ENCODE measurements at places on chromosomes 16 and 17. TPM values are rescaled to one million over a fixed set of nuclear protein-coding genes. Genes with fewer than 3 reads are reported as not detected.

GRCh38 chr17:18064053-18064452 lies 23.7 kb upstream of the DRG2 start:
- no peak for DNase-seq

GRCh38 chr16:57386381-57386951 lies 14.2 kb downstream of the CX3CL1 start:
- no peak for DNase-seq

- no peak for DNase-seq
Observed at GRCh38 chr17:3809135-3809534, 8.1 kb upstream of the ITGAE start.

GRCh38 chr16:533391-534123 lies 6.0 kb downstream of the CAPN15 start:
- no peak for DNase-seq

DNA sequence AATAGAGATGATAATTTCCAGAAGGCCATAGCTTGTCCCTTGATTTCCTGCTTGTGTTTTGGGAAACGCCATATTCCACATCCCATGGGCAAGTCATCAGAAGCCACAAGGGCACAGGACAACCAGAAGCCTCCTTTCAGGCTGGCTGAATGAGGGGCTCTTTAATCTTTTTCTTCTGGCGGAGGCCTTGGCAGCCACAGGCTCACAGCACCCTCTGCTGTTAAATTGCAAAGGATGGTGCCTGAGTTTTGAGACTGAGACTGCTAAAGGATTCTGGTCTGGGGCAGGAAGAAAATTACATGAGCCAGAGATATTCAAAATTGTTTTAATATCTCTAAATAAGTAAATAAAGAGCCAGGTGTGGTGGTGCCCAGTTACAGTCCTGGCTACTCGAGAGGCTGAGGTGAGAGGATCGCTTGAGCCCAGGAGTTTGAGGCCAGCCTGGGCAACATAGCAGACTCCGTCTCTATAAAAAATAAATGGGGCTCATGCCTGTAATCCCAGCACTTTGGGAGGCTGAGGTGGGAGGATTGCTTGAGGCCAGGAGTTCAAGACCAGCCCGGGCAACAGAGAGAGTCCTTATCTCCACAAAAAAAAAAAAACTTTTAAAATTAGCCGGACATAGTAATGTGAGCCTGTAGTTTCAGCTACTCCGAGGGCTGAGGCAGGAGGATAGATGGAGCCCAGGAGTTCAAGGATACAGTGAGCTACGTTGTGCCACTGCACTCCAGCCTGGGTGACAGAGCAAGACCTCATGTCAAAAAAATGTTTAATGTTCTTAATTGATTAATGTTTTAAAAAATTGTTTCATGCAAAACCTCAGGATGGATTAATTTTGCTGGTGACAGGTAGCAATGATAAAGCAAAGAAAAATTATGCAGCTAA lies 26.3 kb downstream of the AARSD1 start:
- no peak for DNase-seq

DNA sequence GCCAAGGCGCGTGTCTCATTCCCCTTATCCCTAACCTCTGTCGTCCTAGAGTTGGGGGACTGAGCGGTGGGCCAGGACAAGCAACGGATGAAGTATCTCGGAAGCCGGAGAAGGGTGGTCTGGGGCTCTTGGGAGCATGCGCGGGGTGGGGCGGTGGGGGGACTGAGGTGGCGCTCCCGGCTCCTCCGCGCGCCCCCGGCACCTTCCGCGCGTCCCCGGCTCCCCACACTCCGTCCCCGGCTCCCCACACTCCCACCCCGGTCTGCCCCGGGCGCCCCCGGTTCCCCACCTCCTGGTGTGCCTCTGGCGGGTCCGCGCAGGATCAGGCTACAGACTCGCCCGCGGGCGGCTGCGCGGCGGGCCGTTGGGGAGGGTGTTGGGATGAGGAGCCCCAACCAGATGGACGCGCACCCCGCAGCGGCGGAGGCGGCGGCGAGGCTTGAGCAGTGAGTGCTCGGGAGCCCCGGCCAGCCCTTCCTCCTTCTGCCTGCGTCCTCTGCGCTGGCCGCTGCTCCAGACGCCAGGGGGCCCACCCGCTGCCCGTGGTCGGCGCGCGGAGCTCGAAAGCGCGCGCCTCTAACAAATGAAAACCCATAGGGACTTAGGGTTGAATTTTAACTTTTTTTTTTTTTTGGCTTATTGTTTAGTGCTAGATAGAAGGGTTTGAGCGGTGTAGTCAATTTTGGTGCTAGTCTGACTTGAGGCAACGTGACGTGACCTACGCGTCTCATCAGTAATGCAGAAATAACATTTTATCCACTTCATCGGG lies 5.6 kb upstream of the CRYM start:
- DNase-seq, result no peak

GRCh38 chr17:4436846-4437245 lies 3.1 kb downstream of the SPNS3 start:
- no peak for DNase-seq

GRCh38 chr16:81537721-81538561 lies 93.3 kb downstream of the CMIP start:
- no peak for DNase-seq

DNA sequence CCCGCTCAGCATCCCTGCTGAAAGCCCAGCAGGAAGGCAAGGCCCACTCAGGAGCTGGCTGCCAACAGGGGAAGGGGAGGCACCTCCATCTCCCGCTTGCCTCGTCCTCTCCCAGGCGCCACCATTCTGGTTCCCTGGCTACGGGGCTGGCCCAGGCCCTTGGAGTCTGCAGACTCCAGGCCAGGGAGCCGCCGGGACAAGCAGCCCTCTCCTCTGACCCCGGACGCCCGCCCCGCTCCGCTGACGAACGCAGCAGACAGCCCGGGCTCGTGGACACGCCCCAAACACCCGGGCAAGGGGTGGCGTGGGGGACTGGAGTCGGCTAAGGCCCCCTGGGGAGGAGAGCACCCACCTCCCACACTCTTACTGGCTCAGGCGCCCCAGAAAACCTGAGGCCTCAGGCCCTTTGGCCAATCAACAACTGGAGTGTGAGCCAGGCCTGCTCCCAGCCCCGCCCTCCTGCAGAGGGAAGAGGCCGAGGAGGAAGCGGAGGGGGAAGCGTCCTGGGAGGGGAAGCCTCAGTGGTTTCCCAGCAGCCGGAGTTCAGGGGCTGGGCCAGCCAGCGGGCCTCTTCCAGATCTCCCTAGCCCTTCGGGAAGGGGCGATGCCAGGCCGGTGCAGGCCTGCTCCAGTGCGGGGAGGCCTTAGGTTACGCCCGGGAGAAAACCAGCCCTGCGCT lies 4.2 kb downstream of the MNT start:
- DNase-seq, result no peak

DNA sequence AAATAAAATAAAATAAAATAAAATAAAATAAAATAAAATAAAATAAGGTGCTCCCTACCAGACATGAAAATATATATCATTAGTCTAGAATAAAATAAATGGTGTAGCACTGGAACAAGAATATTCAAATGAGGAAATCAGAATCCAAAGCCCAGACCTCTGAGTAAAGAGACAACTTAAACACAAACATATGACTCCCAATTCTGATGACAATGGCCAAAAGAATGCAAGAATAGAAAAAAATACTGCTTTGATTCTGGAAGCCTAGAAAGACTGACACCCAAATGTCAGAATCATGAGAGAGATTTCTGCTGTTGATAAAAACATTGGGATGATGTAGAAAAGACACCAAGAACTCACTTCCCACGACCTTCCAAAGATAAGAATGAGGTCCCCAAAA lies 27.9 kb downstream of the MYOCD start:
- no peak for DNase-seq

DNA sequence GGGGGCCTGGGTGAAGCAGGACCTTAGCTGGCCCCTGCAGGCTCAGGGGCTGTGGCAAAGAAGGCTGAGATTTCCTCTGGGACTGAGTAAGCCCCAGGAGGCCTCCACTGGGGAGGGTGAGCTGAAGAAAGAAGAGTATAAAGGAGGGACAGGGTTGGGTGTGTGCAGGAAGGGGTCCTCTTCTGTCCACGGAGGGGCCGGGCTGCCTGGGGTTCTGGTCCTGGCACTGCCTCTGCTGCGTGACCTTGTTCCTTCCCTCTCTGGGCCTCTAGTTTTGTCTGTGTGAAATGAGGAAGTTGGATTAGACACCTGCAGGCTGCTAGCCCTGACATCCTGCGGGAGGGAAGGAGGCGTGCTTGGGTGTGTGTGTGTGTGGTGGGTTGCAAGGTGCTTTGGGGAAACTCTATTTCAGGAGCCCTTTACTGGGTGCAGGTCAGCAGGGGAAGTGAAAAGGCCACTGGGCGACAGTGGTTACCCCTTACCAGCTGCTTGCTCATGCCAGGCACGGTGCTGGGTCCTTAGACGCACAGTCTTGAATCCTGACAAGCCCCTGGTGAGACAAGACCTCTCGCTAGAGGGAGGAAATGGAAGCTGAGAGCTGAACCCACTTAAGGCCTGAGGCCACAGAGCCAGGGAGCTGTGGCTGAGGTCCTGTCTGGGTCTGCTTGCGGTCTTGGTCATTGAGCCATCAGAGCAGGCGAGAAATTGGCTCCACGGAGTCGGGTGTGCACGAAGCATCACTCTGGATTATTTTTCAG lies 60.7 kb downstream of the OR1D5 start:
- peak; percentile 20 for DNase-seq

GRCh38 chr16:7272567-7273158 lies 60.0 kb upstream of the RBFOX1 start:
- DNase-seq, result no peak

DNA sequence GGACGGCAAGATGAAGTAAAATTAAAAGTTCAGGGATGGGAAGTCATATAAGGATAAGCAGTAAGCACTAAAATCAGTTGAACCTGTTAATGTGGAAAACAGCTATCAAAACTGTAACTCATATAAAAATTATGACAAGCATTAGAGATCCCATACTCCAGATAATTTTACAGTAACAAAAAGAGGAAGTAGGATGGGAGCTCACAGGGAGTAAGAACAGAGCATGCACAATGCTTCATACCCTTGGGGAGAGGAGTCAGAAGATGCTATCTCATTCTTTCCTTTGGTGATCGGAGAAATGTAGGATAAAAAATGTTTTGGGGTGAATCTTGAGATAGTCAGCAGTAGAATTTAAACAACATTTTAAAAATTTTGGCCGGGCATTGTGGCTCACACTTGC lies 164.7 kb upstream of the CACNG5 start:
- no peak for DNase-seq

- DNase-seq, result no peak
Observed at GRCh38 chr16:30816769-30817168, 29.8 kb upstream of the ZNF629 start.

DNA sequence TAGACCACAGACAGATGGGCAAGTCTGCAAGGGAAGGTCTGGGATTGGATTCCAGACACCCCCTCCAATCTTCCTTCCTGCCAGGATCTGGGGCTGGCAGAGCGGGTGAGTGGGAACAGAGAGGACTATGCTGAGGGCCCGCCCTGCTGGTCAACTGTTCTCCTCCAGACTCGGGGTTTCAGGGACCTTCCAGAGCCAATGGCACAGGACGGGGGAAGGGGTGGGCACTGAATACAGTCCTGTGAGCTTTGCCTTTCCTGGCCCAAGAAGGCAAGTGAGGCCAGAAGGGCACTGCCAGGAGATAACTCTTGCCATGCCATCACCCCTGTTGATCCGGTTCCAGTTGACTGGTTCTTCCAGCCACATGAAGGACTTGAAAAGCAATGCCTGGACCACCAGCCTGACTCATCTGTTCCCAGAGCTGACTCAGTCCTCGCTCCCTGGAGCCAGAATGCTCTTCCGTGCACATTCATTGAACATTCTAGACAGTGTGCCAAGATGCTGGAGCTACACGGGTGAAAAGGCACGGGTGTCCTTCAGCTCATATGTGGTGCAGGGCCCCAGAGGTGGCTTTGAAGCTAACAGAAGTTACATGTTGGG lies 533 bp upstream of the MEFV start:
- no peak for DNase-seq

GRCh38 chr17:56085576-56086267 lies 67.6 kb upstream of the ANKFN1 start:
- no peak for DNase-seq

GRCh38 chr16:25693631-25694030 lies 1.9 kb downstream of the HS3ST4 start:
- no peak for DNase-seq

- no peak for DNase-seq
Observed at GRCh38 chr16:49914657-49915056, 58.7 kb upstream of the ZNF423 start.

- no peak for DNase-seq
Observed at GRCh38 chr16:56817056-56817455, 48.0 kb upstream of the SLC12A3 start.

DNA sequence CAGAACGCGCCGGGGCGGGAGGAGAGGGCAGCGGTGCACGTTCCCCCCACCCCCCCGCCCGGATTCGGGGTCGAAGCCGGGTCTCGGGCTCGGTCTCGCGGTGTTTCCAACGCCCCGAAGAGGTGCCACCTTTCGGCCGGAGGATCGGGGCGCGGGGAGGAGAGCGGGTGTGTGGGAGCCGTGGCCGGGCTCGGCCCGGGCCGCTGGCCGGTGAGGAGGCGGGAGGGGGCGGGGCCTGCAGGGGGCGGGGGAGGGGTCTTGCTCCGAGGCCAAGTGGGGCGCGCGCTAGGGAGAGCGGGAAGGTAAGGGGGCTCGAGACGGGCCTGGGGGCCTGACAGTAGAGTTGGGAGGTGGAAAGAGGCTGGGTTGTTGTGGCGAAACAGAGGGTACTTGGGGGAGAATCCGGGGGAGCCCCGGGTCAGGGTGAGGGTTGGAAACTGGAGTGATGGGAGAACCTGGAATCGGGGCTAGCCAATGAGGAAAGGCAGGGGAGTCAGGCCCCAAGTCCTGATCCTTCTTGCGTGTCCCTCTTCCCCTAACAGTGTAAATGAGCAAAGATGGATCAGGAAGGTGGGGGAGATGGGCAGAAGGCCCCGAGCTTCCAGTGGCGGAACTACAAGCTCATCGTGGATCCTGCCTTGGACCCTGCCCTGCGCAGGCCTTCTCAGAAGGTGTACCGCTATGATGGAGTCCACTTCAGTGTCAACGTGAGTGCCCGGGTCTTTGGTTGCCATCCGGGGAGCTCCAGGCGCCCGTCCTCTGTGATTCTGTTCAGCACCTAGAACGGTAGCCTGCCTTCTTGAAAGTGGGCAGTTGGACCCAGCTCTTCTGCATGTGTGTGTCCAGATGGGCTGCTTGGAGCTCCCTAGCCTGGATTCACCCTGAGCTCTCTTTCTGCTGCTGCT lies 873 bp downstream of the SETD1A start:
- no peak for DNase-seq

DNA sequence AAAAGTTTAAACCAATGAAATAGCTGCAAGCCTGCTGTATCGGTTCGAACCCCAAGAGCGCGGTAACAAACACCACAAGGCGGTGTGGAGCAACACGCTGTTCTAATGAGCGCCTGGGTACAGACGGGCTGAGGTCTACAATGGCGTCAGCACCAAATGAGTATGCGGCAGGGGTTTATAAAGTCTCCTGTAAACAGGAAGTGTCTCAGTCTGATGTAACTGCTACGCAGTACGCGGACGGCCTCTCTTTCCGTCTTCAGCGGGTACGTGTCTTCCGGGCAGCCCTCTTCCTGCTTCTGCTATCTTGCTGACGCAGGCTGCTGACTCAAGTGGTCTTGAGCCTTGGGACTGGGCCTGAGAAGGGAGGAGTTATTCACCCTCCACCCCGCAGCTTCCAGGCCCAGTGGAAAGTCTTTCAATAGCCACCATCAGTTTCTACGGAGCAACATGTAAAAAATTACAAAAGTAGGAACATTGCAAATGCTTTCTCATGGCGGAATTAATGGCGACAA lies 40.5 kb upstream of the KCNJ2 start:
- DNase-seq, result no peak

Gene PDE6G
- 98.8 TPM for polyA plus RNA-seq

Gene FLOT2
- polyA plus RNA-seq, result 360 TPM

Gene C17orf100
- 5.2 TPM for polyA plus RNA-seq

Gene TMEM220
- polyA plus RNA-seq, result 7.8 TPM

Gene GRIN2C
- polyA plus RNA-seq, result not detected

Gene CES5A
- polyA plus RNA-seq, result not detected

Gene CEP131
- polyA plus RNA-seq, result 1.5 TPM

Gene CTF1
- not detected for polyA plus RNA-seq

Gene MIEN1
- 181 TPM for polyA plus RNA-seq

All from immature natural killer cell (primary cell).